Effector CD4-positive, alpha-beta T cell (primary cell): ENCODE measurements at places on chromosomes 11 and 22.

- DNase-seq: no peak
Observed at GRCh38 chr22:38021206-38021605, 36.0 kb upstream of the PICK1 start.

- DNase-seq: no peak
Observed at GRCh38 chr11:18633256-18634139, 644 bp downstream of the SPTY2D1 start.

DNA sequence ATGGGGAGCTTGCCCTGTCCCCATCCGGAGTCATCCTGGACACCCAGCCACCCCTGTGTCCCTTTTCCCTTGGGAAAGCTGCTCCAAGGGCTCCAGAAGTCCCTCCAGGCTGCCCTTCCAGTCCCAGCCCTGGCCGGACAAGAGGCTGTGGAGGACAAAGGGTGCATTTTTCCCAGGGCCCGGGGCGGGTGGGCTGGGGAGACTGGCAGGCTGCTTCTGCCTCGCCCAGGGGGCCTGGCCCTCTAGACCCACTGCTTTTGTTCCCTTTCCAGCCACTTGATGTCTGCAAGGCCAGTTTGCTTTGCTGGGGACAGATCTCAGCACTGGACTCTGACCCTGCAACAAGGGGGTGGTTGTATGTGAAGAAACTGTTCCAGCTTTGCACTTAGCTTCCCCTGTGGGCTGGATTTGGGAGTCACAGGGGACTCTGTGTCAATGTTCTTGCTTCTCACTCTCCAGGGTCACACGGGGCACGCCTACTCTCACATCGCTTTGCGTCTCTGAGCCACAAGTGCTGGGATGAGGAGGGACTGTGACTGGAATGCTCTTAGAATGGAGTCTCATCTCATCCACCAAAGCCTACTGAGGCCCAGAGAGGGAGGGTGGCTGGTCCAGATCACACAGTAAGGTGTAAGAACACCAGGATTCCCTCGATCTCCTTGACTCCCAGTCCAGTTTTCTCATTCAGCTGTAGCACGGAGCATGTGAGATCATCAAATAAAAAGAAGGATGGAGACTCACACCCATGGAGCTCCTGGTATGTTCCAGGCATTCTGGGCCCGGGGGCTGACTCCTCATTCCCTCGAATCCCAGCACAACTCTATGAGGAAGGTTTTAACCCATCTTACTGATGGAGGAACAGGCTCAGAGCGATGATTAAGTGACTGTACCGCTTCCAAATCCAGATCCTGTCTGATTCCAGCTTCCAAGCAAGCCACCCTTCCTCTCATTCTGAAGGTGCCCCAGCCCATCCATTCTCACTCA is 59.9 kb downstream of the FBXO7 start:
- no peak for DNase-seq

- no peak for DNase-seq
Observed at GRCh38 chr11:115437902-115438575, 66.2 kb downstream of the CADM1 start.

DNA sequence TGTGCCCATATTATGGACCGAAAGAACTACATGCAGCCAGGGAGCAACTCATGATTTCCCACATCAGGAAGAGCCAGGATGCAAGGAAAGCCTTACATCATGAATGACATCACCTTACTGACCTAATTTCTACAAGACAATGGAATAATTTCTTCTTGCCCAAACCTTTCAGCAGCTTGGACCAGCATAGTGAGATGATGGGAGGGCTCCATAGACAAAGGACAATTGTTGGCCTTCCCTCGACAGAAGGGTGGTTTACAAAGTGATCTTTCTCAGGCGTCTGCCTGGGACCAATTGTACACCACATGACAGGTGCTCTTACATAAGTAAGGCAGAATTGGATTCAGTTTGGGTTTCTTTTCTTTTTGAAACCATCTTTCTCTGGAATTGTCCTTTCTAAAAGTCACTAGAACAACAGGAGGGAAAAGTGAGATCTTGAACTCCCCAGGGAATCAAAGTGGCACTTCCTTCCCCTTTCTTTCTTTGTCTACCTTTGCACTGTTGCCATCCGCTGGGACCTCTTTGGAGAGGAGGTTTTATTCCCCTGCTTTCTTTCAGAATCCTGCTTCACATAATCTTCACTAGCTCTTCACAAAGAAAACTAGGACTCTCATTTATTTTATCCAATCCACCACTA is 51.7 kb upstream of the PAK1 start:
- no peak for DNase-seq

DNA sequence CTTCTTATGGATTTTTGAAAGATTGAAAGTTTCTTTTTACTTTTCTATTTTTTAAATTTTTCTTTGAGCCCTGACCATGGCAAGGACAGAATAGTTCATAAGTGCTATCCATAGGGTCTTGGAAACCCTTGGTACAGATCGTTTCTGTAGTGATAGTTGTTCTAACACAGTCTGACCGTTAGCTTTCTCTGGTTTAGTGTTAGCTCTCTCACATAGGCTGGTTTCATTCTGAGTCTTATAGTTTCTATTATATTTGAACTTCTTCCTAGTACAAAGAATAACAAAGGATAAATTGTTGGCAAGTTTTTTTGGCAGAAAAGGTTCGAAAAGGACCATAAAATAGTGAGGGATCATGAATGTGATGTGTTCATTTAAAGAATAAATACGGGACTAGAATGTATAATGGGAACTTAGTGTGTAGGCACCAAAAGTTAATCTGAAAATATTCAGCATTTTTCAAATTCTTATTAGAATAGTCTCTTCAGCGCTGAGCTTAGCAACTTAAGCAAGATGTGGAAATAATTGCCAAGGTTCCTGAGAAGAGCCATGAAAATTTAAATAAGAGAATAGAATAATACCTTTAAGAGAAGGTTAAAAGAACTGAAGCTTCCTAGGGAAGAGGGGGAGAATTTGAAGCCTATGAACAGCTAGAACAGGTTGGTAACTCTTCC is 24.1 kb downstream of the FDX1 start:
- no peak for DNase-seq

- DNase-seq: no peak
Observed at GRCh38 chr22:29726106-29726505, 6.3 kb downstream of the CABP7 start.

DNA sequence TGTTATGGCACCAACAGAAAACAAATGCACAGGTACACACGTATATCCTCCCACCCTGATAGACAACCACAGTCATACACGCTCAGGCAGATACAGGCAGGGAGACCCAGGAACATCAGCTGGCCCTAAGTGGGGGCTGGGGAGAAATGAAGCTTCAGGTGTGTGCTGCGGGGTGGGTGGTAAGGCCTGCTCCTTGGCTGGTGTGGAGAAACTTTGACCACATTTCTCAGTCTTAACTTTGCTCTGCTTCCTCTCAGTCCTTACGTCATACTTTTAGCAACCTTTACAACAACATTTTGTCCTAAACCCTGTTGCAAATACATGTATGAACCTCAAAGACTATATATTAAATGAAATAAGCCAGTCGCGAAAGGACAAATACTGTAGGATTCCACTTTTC is 6.7 kb upstream of the ANAPC15 start:
- DNase-seq: no peak

GRCh38 chr11:16917941-16918340 is 96.3 kb downstream of the PLEKHA7 start:
- no peak for DNase-seq

- DNase-seq: no peak
Observed at GRCh38 chr11:71140206-71140919, 112.0 kb downstream of the SHANK2 start.

DNA sequence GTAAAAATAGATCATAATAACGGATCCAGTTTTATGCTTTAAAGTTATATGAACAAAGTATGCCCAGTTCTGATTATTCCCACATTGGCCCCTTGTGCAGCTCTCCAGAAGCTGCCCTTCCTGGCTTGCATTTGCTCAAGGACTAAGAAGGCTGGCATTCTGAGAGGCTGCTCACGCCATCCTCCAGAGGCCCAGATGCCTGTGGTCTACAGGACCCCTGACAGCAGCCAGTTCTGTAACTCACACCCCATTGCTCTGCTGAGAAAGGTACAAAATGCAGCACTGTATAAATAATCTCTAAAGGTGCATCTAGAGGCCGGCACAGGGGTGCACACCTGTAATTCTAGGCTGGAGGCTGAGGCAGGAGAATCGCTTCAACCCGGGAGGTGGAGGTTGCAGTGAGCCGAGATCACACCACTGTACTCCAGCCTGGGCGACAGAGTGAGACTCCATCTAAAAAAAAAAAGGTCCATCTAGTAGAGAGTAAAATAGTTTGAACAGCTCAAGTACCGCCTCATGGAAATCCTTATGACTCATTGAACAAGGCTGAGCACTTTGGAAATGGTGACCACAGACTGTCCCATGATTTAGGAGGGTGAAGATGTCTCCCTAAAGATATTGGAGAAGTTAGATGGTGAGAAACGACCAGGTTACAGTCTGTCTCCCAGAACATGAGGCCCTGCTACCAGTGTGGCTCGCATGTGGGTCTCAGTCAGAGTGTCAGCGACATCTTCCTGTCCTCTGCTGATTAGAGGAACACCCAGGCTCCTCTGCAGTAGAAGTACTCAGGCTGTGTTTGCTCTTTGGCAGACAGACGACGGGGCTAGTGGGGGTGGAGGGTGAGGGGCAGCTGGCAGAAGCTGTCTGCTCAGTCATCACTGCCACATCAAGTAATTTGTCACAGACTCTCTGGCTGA is 56.3 kb downstream of the KREMEN1 start:
- no peak for DNase-seq

GRCh38 chr11:34540870-34541269 is 27.3 kb upstream of the ELF5 start:
- no peak for DNase-seq

DNA sequence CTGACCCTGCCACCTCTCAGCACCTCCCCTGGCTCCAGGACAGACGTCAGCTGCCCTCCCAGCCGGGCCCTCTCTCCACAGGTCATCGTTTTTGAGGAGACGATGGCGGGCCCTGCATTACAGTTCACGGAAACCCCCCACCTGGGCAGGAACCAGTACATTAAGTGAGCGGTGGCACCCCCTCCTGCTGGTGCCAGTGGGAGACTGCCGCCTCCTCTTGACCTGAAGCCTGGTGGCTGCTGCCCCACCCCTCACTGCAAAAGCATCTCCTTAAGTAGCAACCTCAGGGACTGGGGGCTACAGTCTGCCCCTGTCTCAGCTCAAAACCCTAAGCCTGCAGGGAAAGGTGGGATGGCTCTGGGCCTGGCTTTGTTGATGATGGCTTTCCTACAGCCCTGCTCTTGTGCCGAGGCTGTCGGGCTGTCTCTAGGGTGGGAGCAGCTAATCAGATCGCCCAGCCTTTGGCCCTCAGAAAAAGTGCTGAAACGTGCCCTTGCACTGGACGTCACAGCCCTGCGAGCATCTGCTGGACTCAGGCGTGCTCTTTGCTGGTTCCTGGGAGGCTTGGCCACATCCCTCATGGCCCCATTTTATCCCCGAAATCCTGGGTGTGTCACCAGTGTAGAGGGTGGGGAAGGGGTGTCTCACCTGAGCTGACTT is 37.0 kb downstream of the B3GAT1 start:
- DNase-seq: no peak

- DNase-seq: no peak
Observed at GRCh38 chr11:116537121-116537520, 235.7 kb downstream of the BUD13 start.

DNA sequence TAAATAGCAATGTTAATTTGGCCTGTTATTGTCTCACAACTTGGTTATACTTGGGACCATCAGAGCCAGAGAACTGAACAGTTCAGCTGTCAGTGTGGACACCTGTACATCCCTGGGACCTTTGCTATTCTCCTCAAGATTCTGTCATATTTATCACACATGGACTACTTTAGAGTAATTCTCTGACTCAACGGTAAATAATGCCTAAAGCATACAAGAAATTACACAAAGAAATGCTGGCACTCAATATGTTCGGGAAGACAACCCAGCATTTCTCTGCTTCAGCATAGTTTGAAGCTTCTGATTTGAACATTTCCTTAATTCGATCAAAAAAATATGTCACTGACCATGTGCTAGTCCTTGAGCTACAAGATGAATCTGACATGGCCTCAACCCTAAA is 34.6 kb upstream of the MMP13 start:
- DNase-seq: no peak

- no peak for DNase-seq
Observed at GRCh38 chr11:17169876-17170275, 37.9 kb downstream of the PIK3C2A start.

GRCh38 chr22:49052023-49052538 is 775.6 kb downstream of the BRD1 start:
- peak; percentile 15 for DNase-seq

DNA sequence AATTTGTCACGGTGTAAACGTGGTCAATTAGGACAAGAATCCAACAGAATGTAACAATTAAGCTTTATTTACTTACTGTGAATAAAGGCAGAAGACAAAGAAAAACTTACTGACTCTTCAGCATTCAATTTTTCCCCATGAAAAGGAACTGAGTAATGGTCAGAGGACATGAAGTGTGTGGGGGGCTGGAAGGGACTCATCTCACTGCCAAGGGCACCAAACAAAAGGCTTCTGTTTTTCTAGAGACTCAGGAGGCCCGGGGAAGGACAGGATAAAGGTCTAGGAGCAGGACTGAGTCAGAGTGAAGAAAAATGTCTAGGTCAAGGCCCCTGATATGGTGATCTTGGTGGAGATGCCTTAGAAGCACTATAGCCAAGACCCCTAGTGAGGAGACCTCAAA is 564.2 kb upstream of the ANO5 start:
- no peak for DNase-seq

GRCh38 chr11:72231396-72232259 is 7.1 kb downstream of the INPPL1 start:
- DNase-seq: no peak

- no peak for DNase-seq
Observed at GRCh38 chr11:27720277-27720830, 20.1 kb upstream of the BDNF start.
